CD8-positive, alpha-beta T cell (primary cell): ENCODE measurements at places on chromosomes 13 and 19. TPM values are rescaled to one million over a fixed set of nuclear protein-coding genes. Genes with fewer than 3 reads are reported as not detected.

YJEFN3 gene
- 3.4 TPM for total RNA-seq

VSTM1 gene
- total RNA-seq = not detected

URAD gene
- total RNA-seq = not detected

CYP2A6 gene
- total RNA-seq = not detected

NANOS3 gene
- not detected for total RNA-seq

ZNF628 gene
- 27.0 TPM for total RNA-seq

ATXN8OS gene
- total RNA-seq = not detected

CELF5 gene
- total RNA-seq = not detected
